Adrenal gland (tissue), 19 donors: ENCODE measurements at places on chromosomes 5 and 9. TPM values are rescaled to one million over a fixed set of nuclear protein-coding genes. Genes with fewer than 3 reads are reported as not detected.

The PCDHGB3 gene
- 0.03 TPM for polyA plus RNA-seq

The PCDHA8 gene
- 0.03 TPM for polyA plus RNA-seq

The DOK3 gene
- polyA plus RNA-seq: 10.7 TPM

The CD274 gene
- polyA plus RNA-seq: 2.1 TPM

The CNTRL gene
- 12.8 TPM for polyA plus RNA-seq
